ENCODE measurements at places on chromosomes 5 and 9.

DNA sequence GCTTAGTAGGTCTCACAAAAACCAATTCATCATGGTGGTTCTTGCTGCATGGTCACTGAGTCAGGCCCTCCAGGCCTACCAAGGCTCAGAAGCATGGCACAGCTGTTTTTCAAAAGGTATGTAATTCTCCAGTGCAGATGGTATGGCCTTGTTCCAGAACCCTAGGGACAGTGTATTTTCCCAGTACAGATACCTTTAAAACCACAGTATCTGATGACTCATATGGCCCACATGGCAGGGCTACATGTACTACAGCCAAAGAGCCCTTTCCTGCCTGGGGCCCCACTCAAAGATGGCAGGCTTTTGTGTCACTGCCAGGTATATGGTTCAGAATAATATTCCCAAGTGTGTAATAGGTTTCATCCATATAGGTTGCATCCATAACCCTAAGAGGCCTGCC is 16.5 kb downstream of the CSF2 start:
- peak; percentile 82 for DNase-seq

DNA sequence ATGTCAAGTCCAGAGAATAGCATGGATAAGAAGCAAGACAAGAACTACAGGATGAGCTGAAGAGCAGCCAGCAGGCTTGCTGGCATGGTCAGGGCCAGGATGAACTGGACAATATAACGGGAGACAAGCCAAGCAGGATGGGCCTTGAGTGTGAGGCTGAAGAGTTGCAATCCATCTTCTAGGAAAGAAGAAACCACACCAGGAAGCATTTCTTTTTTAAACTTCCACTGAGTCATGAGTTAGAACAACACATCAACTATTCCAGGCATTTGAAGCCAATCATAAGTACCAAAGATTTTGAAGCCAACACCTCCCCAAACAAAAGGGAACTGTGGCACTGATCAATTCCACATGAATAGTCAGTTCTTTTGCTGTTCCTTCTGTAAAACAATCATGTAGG is 27.3 kb downstream of the SLC31A2 start:
- peak; percentile 39 for DNase-seq

GRCh38 chr5:163653526-163653925 is 148.1 kb downstream of the MAT2B start:
- no peak for DNase-seq

DNA sequence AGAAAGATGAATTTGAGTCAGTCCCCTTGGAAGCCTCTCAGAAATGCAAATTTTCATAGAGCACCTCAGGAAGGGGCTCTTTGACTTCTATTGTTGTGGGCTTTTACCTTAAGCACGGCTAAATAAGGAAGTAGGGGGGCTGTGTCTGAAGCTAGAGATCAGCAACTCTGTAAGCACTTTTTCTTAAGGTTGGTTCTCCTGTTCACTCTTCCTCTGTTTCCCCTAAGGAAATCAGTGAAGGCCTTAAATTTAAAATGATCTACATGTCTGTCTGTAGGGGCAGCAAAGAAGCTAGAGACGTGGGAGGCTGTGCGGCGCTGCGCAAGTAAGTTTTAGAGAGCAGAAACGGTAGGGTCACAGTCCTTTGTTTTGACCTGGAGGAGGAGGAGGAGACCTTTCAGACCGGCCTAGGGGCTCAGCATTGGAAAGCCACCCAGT is 1.2 kb upstream of the CDC14B start:
- peak; percentile 56 for DNase-seq

- no peak for DNase-seq
Observed at GRCh38 chr5:12071455-12071854, 167.2 kb upstream of the CTNND2 start.

- DNase-seq: no peak
Observed at GRCh38 chr9:136014924-136015633, 53.9 kb upstream of the UBAC1 start.
